ENCODE measurements at places on chromosomes 11 and 22.

- DNase-seq: no peak
Observed at GRCh38 chr22:47159592-47159991, 397.1 kb downstream of the TBC1D22A start.

DNA sequence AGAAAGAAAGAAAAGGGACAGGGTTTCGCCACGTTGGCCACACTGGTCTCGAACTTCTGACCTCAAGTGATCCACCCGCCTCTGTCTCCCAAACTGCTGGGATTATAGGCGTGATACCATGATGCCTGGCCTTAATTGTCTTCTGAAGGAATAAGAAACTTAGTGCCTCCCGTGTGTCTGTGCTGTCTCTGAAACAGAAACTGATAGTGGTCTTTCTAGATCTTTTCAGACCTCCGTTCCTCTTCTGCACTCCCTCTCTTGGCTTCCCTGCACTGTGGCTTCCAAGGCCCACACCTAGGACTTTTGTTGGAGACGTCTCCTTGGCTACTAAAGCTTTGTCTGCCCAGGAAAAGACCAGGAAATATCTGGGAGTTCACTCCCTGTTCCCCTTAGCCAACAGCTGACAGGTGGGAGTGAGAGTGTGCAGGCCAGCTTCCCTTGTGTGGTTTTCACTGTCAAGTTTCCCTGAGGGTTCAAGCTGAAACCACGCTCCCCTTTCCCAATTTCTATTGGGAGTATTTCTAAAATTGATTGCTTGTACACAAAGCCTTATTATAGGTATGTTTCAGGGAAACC, 10.1 kb upstream of the HTR3B start:
- DNase-seq: no peak

GRCh38 chr11:134587345-134587744, 175.3 kb upstream of the B3GAT1 start:
- DNase-seq: no peak

GRCh38 chr11:117315285-117316196, 515 bp downstream of the BACE1 start:
- no peak for DNase-seq

Data from RCC 7860 (cell line).